ENCODE measurements at places on chromosomes 4 and X. TPM values are rescaled to one million over a fixed set of nuclear protein-coding genes. Genes with fewer than 3 reads are reported as not detected.

- no peak overlapping the region for H3K4me3 ChIP-seq
- no peaks in the 10 kb centered on the region for H3K36me3 ChIP-seq
- H3K27ac ChIP-seq, result no peak overlapping the region
- H3K27me3 ChIP-seq, result no peaks in the 10 kb centered on the region
- no peaks in the 10 kb centered on the region for H3K4me1 ChIP-seq
Measured at GRCh38 chrX:25597551-25597950, 540.6 kb upstream of the MAGEB18 start.

- no peak overlapping the region for H3K27ac ChIP-seq
- H3K36me3 ChIP-seq, result no peaks in the 10 kb centered on the region
- H3K27me3 ChIP-seq, result no peaks in the 10 kb centered on the region
- H3K4me3 ChIP-seq, result no peak overlapping the region
- H3K4me1 ChIP-seq, result no peaks in the 10 kb centered on the region
Measured at GRCh38 chr4:14659286-14659685, 343.0 kb upstream of the CPEB2 start.

Gene LUZP4
- total RNA-seq, result not detected

Gene STAP1
- total RNA-seq, result 0.81 TPM

Gene RPL34
- total RNA-seq, result 442 TPM

Gene PNMA5
- not detected for total RNA-seq

Gene CTAG2
- total RNA-seq, result not detected

Gene DOCK11
- total RNA-seq, result 45.8 TPM

Gene NAA11
- not detected for total RNA-seq

Measured in thoracic aorta (tissue), 2 donors.